ENCODE measurements at places on chromosomes 1 and 21. TPM values are rescaled to one million over a fixed set of nuclear protein-coding genes. Genes with fewer than 3 reads are reported as not detected.

DNA sequence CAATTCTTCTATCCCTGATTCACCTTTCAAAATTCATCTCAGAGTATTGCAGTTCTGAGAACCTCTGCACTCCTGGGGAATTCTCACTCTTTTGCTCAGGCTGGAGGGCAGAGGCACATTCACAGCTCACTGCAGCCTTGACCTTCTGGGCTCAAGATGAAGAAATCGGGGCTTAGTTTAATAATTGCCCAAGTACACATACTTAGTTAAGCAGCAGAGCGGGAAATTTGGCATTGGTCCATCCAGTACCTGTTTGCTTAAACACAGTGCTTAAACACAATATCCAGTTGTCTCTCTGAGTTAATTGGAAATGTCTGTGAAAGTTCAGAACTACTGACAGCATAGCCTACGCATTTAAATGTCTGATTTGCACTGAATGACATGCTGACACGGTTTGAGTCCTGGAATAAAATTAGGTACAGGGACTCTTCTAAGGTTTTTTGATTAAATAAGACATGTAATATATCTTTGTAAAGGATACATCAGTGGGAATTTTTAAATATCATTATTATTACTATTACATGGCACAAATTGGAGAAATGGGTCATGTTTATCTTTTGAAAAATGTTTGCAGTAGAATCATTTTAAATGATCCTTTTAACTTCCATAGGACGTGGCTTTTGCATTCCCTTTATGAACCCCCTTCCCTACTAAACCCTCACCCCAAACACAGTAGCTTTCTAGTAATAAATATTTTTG lies 337.4 kb downstream of the SRGAP2C start:
- DNase-seq = no peak

DNA sequence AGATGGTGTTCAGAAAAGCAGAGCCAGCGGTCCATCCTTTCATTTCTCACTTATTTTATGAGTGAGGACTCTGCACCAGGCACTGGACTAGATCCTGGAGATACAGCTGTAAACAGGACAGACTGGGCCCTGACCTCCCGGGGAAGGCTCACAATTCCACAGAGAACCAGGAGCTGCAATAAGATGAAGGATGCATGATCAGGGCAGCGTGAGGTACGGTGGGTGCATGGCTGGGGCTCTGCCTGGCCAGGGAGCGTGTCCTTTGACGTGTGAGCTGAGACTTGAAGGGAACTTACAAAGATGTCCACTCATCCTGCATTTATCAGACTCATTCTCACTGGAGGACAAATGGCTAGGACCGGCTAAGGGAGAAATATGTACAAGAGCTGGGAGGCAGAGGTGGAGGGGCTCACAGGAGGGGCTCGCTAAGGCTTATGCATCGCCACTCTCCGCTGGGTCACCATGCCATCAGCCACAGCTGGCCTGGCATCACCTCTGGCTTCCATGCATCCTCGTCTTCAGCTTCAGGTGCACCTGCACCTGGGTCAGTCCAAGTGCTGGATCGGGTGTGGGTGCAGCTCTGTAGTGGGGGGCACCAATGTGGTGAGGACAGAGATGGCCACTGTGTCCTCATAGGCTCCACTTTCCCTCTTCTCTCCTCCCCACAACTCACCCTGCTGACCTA lies 213.9 kb downstream of the TOMM20 start:
- DNase-seq = no peak

Gene FAM163A
- polyA plus RNA-seq = 0.32 TPM

Gene C1orf53
- 2.9 TPM for polyA plus RNA-seq

Gene HMCN1
- polyA plus RNA-seq = 10.7 TPM

DNA sequence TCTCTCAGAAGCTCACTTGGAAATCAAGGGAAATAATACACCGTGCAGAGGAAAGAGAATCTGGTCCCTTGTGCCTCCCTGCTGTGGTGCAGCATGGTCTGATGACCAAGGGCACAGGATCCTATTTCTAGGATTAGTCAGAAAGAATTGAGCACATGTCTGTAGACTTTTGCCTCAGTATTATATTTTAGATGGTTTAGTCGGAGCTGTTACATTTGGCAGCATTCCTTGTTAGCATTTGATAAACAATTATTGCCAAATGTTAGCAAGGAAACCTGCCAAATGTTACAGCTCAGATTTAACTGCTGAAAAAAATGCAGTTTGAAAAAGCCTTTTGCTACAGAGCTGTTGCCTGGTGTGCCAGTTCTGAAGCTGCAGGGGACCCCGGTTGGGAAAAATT lies 183.5 kb upstream of the DPYD start:
- peak; percentile 78 for DNase-seq

Gene BATF3
- 2.2 TPM for polyA plus RNA-seq

Gene ICOSLG
- 8.6 TPM for polyA plus RNA-seq

DNA sequence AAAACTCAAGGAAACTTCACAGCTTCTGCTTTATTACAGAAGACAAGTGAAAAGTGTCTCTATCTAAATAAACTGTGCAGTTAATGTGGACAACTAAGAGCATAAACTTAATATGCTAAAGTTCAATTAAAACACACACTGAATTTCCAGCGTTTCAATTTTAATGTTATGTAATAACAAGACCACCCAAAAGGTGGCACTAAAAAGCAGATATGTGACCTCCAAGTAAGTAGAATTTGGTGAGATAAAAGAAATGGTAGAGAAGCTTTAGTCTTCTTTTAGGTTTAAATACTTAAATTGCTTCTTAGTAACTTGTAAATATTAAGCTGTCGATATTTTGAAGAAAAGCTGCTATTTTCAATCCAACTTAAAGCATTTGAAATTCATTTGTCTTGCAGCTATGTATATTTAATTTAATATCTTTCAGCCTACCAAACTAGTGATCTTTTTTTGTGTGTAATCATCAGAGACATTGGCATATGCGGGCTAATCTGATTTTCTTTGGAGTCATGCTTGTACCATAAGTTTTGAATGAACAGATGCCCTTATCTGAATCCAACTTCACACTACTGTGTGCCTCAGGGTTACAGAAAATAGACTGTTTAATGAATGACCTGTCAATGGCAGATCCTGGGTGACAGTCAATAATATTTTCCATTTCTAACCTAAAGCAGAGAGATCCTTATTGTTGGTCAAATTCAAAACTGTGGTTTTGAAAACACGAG lies 36.5 kb upstream of the ADAMTS1 start:
- DNase-seq = peak; percentile 43

DNA sequence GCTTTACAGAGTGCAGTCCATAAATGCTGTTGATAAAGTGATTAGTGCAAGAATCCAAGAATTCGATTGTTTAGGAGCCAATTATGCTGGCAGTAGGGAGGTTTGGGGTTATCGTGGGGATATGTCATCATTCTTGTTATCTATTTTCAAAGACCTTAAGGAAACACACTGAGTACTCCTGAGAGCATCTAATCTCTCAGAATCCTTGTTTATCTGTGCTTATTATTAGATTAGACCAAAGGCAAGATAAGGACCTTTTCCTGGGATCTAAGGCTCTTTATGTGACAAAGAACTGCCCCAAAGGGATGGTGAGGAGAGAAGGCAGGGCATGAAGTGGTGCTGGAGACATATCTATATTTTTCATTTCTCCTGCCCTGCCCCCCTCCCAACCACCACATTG lies 139.1 kb downstream of the TSEN15 start:
- no peak for DNase-seq

GRCh38 chr1:118944133-118944532 lies 44.0 kb downstream of the TBX15 start:
- no peak for DNase-seq

GRCh38 chr1:33895396-33895795 lies 31.5 kb downstream of the HMGB4 start:
- DNase-seq = no peak

DNA sequence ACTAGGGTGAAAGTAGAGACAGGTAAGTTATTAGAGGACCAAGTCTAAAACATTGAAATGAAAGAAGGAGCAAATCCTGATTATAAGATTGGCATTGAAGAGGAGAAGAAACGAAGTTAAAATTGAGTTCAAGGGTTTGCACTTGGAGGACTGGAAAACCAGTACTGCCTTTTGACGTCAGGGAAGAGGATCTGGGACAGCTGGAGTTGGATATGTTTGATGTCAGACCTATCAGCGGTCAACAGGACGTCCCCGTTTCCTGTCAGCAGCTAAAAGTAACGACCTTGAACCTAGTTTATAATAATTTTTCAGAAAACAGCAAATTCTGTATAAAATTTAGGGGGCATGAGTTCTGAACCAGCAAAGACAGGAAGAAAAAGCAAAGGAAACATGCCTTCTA lies 1.2 kb upstream of the NID1 start:
- peak; percentile 64 for DNase-seq

GRCh38 chr1:167054531-167054930 lies 35.6 kb downstream of the GPA33 start:
- no peak for DNase-seq

Gene NPHS2
- polyA plus RNA-seq = not detected

DNA sequence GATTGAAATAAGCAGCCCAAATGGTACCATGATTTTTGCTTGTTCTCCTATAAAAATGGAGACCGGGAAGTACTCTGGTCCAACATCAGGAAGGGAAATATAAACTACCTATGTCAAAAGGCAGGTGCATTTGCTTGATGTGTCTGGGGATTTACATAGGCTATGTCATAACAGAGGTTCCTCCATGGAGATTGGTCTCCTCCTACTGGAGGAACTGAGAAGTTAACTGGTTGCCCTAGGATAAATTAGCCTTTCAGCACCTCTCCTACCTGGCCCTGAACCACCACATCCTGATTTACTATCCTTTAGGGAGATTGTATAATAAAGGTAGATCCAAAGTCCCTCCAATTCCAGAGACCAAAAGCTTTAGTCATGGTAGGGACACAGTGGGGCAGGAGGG lies 1109.3 kb upstream of the B3GALT2 start:
- DNase-seq = peak; percentile 7

Gene YBEY
- 13.0 TPM for polyA plus RNA-seq

- no peak for DNase-seq
Measured at GRCh38 chr1:228045405-228045804, 37.1 kb upstream of the ARF1 start.

GRCh38 chr1:217134857-217135568 lies 411.8 kb upstream of the ESRRG start:
- DNase-seq = peak; percentile 49

GRCh38 chr1:208300084-208300770 lies 56.0 kb upstream of the PLXNA2 start:
- DNase-seq = no peak

Gene LGR6
- polyA plus RNA-seq = 4.2 TPM

Gene TNFRSF9
- 0.13 TPM for polyA plus RNA-seq

GRCh38 chr1:101706366-101706765 lies 290.4 kb downstream of the OLFM3 start:
- no peak for DNase-seq

Gene OR2AK2
- polyA plus RNA-seq = not detected

Gene OR2T2
- not detected for polyA plus RNA-seq

DNA sequence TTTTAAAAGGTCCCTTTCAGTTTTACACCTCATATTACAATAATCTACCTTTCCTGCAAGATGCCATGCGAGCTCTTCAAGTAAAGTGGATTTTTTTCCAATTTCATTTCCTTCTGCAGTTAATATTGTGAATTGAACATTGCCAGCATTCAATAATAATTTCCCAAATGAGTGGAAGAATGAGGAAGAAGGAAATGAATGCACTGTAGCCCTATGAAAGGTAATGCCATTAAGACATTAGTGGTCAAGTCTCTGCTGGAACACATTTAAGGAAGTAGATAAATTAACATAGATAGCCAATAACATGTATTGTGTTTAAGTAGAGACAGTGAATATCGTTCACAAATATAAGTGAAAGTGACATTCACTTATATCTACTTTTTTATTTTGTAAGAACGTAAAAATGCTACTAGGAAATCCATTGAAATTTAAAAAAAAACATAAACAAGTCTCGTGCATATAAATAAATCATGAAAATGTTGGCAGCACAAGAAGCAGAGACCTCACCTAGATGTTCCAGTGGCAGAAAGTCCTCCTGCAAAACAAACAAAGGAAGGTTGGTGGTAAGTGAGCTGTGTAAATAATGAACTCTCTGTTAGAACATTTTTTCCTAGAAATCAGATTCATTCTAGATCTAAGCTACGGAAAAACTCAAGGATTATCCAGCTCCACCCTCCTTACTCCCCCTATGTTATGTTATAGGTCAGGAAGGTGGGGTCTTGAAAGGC lies 17.7 kb downstream of the FCRL3 start:
- no peak for DNase-seq

Gene TRIM46
- polyA plus RNA-seq = 0.62 TPM

DNA sequence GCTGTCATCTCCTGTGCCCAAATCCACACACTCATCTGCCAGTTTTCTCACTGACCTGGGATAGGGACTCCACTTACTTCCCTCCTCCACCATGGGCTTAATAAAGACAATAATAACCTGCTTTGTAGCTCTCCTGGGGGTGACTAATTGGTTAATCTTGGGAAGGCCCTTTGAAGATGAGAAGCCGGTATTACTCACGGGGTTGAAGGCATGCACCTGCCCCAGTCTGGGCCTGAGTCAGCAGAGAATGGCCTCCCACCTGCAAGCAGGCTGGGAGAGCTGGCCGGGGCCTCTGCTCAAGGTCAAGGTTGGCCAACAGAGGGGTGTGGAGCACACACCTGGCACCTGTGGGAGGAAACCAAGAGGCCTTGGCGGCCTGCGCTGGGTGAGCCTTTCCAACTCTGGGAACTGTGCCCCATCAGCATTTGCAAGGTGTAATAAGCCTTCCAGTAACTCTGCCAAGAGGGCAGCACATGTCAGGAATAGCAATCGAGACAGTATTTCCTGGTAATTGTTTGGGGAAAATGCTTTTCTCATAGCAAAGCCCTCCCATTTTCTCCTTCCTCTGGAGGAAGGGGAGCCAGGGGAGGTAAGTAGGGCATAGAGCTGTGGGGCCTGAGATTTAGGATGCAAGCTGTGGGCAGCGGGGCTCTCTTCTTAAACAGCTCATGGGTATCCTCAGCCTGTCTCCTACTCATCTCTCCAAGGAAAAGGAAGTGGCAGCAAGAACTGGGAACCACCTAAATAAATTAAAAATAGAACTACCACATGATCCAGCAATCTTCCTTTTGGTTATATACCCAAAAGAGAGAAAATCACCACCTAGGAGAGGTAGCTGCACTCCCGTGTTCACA lies 49.0 kb downstream of the TOMM20 start:
- no peak for DNase-seq

Gene STPG1
- polyA plus RNA-seq = 1.4 TPM

GRCh38 chr1:222787729-222788128 lies 27.1 kb upstream of the DISP1 start:
- DNase-seq = peak; percentile 79

DNA sequence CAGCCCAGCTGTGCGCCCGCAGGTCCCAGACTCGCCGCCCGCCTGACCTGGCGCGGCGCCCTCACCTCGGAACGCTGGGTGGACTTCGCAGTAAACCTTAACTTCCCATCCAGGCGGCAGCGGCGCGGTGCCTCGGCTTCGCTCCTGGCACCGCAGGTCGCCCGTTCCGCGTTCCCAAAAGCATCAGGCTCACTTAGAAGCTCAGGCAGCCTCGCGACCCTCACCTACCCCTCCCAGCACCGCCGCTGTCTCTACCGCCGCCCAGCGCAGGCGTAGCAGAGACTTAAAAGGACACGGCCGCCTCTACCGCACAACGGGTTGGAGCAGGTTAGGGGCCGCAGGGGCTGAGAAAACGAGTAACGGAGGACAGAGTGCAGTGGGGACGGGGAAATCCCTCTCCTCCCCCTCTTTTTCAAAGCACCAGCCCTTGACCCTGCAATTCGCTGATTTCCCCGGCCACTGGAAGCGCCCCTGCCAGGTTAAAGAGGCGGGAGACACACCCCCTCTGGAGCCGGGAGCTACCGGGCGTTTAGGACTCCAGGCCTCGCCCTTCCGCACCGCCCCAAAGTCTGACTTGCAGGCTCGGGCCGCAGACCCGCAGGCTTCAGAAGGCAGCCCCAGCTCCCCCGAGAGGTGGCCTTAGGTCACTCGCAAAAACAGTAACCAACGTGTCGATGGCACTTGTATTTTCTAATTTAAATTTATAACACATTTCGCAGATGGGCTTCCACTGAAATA lies 328.5 kb downstream of the FAM72C start:
- DNase-seq = no peak

- DNase-seq = peak; percentile 4
Measured at GRCh38 chr1:224880593-224881307, 48.7 kb upstream of the DNAH14 start.
